Upper lobe of left lung (tissue), 6 donors: ENCODE measurements at places on chromosomes 4 and X.

- DNase-seq: no peak
These were observed 15.3 kb downstream of the PARM1 start for GRCh38 chr4:74948236-74948635.

DNA sequence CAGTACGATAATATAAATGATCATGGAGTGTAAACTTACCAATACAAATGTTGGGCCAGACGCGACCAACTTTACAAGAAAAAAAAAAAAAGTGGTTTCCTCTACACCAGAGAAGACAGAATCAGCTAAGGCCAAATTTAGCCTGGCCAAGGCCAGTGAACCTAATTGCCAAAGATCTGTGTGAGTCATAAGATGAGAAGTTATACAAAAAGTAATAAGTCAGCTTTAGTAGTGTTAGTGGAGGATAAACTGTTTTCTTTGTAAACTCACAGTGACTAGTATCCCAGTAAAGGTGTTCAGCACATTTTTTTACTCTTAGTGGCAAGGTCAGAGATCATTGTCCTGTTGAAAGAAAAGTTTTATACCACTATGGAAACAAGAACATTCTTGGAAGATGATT, 531.4 kb upstream of the TECRL start:
- DNase-seq: no peak

DNA sequence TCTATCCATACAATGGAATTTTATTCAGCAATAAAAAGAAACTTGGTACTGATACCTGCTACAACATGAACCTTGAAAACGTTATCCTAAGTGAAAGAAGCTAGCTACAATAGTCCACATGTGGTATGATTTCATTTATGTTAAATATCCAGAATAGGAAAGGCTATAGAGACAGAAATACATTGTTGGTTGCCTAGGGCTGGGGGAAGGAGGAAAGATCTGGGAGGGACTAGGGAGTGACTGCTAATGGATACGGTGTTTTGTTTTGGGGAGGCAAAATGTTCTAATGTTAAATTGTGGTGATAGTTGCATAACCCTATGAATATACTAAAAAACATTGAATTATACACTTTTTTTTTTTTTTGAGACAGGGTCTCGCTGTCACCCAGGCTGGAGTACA, 141.1 kb upstream of the ARX start:
- no peak for DNase-seq

DNA sequence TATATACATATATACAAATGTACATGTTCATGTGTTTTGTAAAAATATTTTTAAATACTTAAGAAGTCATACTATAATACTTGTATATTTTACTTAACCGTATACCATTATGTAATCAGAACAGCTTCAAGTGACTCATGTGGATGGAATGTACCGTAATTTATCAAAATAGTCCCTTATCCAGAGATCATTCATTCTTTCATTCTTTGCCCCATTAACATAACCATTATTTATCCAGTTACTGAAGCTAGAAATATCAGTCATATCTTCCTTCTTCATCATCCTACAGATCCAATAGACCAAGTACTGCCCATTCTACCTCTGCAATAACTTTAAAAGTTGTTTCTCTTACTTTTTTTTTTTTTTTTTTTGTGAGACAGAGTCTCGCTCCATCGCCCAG, 164.2 kb downstream of the MAB21L2 start:
- no peak for DNase-seq

GRCh38 chr4:82402196-82402775, 28.0 kb downstream of the HNRNPDL start:
- no peak for DNase-seq

DNA sequence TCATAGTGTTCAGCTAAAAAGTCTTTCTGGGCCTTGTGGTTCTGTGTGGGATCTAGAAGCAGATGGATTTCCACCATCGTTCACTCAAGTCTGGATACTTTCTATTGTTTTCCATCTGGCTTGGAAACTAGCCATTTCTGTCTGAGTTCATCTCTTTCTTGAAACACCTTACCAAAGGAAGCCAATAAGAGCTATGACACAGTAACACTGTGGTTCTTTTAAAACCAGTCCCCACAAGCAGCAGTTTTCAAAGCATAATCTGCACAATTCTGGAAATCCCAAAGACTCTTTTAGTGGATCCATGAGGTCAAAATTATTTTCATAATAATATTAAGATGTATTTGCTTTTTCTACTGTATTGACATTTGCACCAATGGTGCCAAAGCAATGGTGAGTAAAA, 234.2 kb upstream of the TET2 start:
- no peak for DNase-seq

GRCh38 chrX:136710325-136710951, 62.5 kb downstream of the CD40LG start:
- no peak for DNase-seq

- no peak for DNase-seq
These were observed 150.5 kb downstream of the RNF150 start for GRCh38 chr4:140982613-140983340.

GRCh38 chrX:9785254-9785943, 830 bp upstream of the SHROOM2 start:
- DNase-seq: peak; percentile 70

GRCh38 chr4:66034671-66035070, 364.4 kb upstream of the EPHA5 start:
- DNase-seq: no peak

- DNase-seq: no peak
These were observed 76.1 kb downstream of the LRBA start for GRCh38 chr4:150938873-150939499.

DNA sequence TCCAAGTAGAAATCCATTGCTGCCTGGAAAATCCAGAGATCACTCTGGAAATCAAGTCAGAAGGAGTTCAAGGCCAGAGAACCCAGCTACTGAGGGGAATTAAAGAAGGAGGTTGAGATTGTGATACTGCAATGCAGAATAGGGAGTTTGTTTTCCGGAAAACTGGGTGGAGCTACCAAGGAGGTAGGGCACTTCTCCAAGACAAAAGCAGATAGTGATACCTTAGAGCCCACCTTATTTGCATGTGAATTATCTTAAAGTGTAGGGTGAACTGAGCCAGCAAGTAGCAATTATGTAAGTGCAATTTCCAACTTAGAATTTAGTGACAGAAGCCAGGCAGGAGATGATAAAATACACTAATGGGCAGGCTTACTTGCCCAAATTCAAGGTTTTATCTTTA, 178.9 kb downstream of the MID1 start:
- no peak for DNase-seq

- DNase-seq: no peak
These were observed 70.7 kb upstream of the PPP3CA start for GRCh38 chr4:101418055-101418454.

- DNase-seq: no peak
These were observed 295.1 kb downstream of the GBA3 start for GRCh38 chr4:22987870-22988269.

GRCh38 chrX:150478496-150479492, 89.6 kb upstream of the MTM1 start:
- no peak for DNase-seq

GRCh38 chr4:17494258-17495190, 17.4 kb downstream of the QDPR start:
- no peak for DNase-seq

- DNase-seq: no peak
These were observed 566.2 kb downstream of the DACH2 start for GRCh38 chrX:86714441-86714840.

GRCh38 chr4:56641494-56642051, 39.5 kb downstream of the HOPX start:
- no peak for DNase-seq

GRCh38 chr4:96092151-96092705, 252.3 kb downstream of the PDHA2 start:
- DNase-seq: no peak

- no peak for DNase-seq
These were observed 64.1 kb downstream of the ALPK1 start for GRCh38 chr4:112361181-112361791.

DNA sequence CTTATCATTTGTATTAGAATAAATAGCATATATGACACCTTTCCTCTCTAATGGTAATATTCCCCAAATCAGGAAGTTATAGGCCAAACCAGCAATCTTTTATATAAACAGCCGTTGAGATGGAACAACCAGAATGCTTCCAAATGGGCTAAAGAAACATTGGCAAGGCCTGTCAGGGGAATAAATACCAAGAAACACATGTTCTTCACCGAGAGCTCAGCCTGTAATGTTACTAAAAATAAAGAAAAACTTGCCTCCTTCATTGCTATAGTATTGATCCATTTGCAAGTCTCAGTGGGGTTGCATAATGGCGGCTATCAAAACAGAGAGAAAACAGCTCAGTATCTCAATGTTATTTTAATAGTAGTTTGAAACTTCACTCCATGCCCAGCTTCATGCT, 104.9 kb downstream of the FAM13A start:
- no peak for DNase-seq

- DNase-seq: no peak
These were observed 48.8 kb downstream of the RPS6KA3 start for GRCh38 chrX:20217906-20218305.

GRCh38 chrX:19611636-19612376, 96.5 kb upstream of the MAP3K15 start:
- no peak for DNase-seq

DNA sequence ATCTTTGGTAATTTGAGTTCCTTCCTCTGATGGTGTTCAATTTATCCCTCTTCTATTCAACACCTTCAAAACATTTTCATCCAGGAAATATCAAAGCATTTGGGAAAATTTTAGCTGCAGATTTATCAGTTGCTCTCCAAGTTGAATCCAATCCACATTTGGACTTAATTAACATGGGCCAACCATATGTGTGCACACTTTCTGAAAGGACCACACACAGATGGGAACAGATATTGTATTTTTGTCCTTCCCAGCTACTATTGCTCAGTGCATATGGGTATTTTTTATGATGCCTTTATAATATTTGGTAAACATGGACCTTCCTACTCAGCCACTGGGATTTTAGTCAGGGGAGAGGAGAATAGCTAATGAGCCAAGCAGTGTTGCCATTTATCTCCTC, 65.2 kb downstream of the GLRA2 start:
- no peak for DNase-seq

- DNase-seq: no peak
These were observed 7.0 kb downstream of the HERC3 start for GRCh38 chr4:88599298-88599697.

GRCh38 chr4:182320580-182320979, 77.4 kb downstream of the TENM3 start:
- no peak for DNase-seq

DNA sequence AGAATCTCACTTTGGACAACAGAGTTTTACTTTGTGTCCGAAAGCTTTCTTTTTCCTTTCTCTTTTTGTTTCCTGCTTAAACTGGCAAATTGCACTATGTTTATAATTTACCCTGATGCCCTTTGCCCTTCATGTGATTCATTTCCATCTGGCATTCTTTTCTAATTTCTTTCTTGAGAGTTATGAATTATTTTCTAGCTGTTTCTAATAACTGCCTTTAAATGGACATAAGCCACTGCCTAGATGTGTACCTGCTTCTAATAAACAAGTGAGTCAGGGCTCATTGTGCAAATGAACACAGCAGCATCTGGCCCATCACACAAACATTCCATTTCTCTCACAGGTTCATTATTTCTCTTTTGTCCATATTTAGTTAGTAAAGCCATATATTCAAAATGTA, 242.3 kb upstream of the GPRIN3 start:
- DNase-seq: no peak

GRCh38 chr4:125703443-125703842, 388.7 kb downstream of the FAT4 start:
- DNase-seq: no peak

- peak; percentile 90 for DNase-seq
These were observed at the start of gene SLC6A8 for GRCh38 chrX:153687121-153688039. SLC6A8 (plus strand) TSS chrX:153687926; CDS start chrX:153688575, 649 bp downstream.

GRCh38 chr4:67037504-67038227, 507.6 kb downstream of the CENPC start:
- no peak for DNase-seq

GRCh38 chr4:154343651-154344050, 147.9 kb downstream of the DCHS2 start:
- DNase-seq: no peak

DNA sequence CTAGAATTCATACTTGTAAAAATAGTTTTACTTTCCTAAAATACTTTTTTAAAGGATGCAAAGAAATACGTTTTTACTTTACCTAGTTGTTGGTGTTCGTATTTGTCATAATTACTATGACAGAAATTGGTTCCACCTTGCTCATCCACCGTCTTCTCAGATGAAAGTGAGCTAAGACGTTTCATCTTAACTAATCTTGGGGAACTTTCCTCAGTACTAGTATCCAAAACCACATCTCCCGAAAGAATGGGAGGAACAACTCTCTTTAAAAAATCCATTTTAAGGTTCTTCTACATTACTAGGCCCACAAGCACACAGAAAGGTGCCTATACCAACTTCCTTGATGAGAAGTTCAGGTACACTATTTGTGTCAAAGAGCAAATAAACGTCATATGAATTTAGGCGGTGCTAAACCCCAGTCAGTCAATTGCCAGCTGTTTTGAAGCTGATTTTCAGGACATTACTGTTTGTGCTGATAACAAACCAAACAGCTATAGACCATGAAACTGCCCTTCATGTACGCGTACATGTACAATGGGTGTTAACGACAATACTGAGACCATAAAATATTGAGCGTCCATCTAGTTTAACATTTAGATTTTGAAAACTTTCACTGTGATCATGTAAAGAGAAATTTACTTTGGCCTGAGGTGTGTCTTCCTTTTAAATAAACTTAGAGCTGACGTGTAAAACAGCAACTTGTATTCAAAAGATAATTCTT, 99.1 kb downstream of the FRYL start:
- DNase-seq: no peak

- DNase-seq: no peak
These were observed 251.7 kb downstream of the MAPK10 start for GRCh38 chr4:86108137-86108536.

- DNase-seq: no peak
These were observed 65.3 kb downstream of the PALLD start for GRCh38 chr4:168562041-168562571.

GRCh38 chrX:12973561-12974304, 1.2 kb upstream of the TMSB4X start:
- peak; percentile 50 for DNase-seq

GRCh38 chrX:71666240-71667223, 814 bp upstream of the LOC101059915 start:
- DNase-seq: no peak

DNA sequence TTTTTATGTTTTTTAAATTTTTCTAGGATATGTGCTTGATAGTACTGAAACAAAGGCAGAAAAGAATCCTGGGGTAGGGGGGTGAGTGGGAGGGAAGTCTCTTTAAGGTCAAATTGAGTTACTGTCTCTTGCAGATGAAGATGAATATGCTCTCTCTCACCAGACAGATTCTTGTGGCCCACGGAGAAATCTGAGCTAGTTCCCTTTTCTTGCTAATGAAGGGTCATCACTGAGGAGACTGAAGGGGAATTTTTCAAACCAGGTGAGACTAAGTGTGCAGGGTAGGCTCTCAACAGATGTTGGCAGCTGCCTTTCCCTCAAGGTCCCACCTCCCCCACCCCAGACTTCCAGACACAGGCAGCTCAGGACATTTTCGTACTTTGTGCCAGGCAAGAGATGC, 21.5 kb downstream of the FAM9C start:
- no peak for DNase-seq

GRCh38 chrX:349702-350101, 31.1 kb upstream of the GTPBP6 start:
- no peak for DNase-seq

GRCh38 chr4:81465406-81466340, 6.0 kb downstream of the RASGEF1B start:
- DNase-seq: no peak

- DNase-seq: no peak
These were observed 8.3 kb downstream of the GPR50 start for GRCh38 chrX:151184705-151185104.
